Foreskin keratinocyte (primary cell): ENCODE measurements at places on chromosomes 13 and 19. TPM values are rescaled to one million over a fixed set of nuclear protein-coding genes. Genes with fewer than 3 reads are reported as not detected.

DNA sequence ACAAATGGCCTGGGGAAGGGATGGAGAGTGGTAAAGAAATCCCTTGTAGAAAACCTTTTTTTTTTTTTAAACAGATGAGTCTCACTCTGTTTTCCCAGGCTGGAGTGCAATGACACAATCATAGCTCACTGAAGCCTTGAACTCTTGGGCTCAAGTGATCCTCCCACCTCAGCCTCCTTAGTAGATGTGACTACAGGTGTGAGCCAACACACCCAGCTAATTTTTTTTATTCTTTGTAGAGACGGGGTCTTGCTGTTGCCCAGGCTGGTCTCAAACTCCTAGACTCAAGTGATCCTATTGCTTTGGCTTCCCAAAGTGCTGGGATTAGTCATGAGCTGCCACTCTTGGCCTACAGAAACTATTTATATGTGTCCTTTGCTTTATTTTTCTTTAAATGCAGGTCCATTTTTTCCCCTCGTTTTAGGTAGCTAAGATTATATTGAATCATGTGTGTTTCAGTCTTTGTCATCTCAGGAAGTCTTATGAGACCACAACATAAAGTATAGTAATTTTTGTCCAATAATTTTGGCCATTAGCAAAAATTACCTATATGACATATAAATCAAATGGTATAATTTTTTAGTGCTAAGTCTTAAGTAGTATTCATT, 10.5 kb downstream of the LPAR6 start:
- DNase-seq = peak; percentile 35

The PALM3 gene
- total RNA-seq = not detected in 2 replicates

DNA sequence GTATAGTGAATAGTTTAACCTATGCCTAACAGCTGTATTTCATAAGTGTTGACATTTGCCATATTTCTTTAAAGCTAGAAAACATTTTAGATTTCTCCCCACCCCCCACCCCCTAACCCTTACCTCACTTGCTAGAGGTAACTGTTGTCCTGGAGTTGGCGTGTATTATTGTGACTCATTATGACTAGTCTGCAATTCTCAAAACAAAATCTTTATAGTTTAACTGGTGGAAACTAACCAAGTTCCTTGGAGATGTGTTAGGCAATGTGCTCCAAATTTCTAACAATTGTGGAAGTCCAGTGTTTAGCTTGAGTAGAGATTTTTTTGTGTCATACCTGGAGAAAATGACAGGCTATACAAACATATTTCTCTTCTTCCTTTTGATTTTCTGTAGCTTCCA, 38.0 kb downstream of the KCTD4 start:
- peak; percentile 84 for DNase-seq

GRCh38 chr19:30927705-30928104, 421.5 kb downstream of the TSHZ3 start:
- DNase-seq = no peak

DNA sequence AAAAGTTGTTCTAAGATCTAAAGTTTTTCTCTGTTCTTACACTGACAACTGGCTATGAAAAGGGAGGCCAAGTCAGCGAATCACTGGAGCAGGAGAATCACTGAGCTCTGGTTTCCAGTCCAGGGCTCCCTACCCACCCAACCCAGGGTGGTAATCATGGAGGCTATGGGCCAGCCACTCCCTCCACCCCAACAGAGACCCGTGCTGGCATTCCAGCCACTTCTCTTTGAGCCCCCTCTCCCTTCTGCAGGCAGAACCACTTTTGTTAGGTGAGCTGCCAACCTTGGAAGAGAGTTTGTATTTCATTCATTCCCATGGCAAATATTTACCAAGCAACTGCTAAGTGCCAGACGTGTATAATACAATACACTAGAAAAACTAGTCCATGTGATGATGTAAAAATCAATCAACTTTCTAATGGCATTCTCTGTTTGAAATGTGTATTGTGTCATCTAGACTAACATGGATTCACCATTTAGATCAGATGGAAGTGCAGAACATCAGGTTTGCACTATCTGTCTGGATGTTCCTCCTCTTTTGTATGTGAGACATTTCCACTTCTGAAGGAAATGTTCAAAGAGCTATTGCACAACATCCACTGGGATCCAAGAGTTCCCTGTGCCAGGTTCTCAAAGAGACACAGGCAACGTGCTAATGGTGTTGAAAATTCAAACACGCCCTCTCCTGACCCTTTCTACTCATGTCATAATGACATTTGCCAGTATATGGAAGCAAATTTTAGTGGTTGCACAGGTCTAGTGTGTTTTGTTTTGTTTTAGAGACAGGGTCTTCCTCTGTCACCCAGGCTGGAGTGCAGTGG, 5.3 kb downstream of the MLNR start:
- DNase-seq = no peak

The VSIG10L gene
- total RNA-seq = 0.82 and 0.99 TPM in 2 replicates

DNA sequence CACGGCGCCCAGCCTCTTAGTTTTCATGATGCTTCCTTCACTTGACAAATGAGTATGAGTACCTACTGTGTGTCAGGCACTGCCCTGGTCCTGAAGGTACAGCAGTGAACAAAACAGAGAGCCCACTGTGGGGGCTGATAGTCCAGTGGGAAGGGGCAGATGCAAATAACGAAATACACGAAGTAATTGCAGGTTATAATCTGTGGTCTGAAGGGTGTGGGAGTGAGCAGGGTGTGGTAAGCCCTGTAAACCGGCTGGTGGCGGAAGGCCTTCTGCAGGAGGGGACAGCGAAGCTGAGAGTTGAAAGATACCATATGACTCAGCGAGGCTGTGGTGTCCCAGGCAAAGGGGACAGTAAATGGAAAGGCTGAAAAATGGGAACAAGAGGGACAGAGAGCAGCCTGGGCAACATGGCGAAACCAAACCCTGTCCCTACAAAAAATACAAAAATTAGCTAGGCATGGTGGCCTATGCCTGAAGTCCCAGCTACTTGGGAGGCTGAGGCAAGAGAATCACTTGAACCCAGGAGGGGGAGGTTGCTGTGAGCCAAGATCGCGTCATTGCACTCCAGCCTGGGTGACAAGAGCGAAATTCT, 60.5 kb downstream of the MAP4K1 start:
- DNase-seq = no peak

- DNase-seq = no peak
Measured at GRCh38 chr19:50434525-50434924, 1.8 kb downstream of the MYBPC2 start.

DNA sequence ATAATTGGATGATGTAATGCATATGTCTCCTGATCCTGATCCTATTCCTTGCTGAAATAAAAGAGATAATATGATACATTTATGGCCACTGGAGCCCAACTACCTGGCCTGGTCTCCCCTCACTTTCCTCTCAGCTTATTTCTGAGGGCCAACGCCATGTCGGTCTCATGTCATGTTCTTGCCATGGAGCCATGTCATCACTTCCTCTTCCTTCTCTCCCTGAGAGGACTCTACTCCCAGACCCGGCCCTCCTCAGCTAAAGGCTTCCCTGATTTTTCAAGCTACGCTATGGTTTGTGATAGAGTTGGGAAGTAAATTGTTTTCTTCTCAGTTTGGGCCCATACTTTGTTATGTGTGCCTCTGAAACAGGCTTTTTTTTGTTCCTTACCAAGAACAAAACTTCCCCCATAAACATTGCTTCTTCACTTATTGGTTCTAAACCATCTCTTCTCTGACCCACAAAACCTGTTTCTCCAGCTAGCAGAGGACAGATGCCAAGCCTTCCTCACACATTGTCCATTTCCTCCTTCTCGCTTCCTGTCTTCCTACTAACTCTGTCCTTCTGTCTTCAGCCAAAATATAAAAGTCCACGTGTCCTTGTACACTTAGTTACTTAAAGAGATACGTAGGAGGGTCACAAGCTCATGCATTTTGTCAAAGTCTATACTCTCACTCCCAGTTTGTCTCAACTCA, 319.9 kb upstream of the DACH1 start:
- DNase-seq = no peak

- no peak for DNase-seq
Measured at GRCh38 chr13:46181377-46181839, 569 bp downstream of the LCP1 start.

GRCh38 chr19:5697022-5697889, 7.2 kb downstream of the RPL36 start:
- no peak for DNase-seq

GRCh38 chr19:13629687-13630357, 123.5 kb upstream of the CACNA1A start:
- peak; percentile 14 for DNase-seq
